CD4-positive, alpha-beta T cell treated with Interleukin-4 for 1 hour (primary cell): ENCODE measurements at places on chromosomes 4 and X.

- no peak for DNase-seq
Observed at GRCh38 chr4:142579443-142579842, 266.7 kb downstream of the INPP4B start.

DNA sequence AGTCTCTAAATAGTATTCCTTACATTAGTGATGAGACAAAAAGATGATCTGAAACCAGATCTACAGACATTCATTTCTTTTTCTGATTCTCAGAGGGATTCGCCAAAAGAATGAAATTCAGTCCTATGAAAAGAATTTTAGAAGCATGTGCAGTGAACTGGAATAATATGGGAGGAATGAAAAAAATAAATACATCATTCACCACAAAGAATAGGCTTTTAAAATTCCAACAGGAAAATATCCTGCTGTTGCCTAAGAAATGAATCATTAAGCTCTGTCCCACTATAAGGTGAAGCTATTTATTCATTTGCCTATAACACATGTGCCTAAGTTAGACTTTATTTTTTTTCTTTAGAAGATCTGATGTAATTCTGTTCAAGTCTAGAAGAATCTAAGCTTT lies 165.9 kb downstream of the IL15 start:
- no peak for DNase-seq

GRCh38 chrX:2500091-2500802 lies 529 bp downstream of the DHRSX start:
- peak; percentile 28 for DNase-seq

DNA sequence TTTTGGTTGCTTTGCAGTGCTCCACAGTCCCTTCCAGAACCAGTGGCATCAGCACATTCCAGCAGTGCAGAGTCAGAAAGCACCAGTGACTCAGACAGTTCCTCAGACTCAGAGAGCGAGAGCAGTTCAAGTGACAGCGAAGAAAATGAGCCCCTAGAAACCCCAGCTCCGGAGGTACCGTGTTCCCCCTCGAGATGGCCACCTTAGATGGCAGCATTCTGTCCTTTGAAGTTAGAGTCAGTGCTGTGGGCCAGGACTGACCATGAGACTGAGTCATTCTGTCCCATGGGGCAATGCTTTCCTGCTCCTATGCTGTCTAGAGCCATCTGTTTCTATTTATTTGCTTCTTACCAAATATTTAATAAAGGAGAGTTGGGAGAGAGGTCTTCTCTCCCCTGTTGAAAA lies 112.3 kb downstream of the KLHL8 start:
- DNase-seq: no peak

DNA sequence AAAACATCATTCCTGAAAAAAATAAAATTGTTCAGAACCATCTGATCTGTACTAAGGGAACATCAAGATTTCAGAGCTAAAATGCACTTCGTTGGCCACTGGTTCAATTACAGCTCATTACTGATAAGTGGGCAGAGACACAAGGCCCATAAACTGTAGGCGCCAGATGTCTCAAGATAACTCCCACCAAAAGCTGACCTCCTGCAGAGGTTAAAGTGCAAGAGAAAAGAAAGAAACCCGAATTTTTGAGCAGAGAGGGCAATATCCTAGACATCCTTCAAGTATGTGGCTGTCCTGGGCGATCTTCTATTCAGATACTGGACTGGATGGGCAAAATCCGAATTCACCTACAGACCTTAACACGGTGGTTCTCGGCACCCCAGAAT lies 660 bp downstream of the GEMIN8 start:
- DNase-seq: no peak

DNA sequence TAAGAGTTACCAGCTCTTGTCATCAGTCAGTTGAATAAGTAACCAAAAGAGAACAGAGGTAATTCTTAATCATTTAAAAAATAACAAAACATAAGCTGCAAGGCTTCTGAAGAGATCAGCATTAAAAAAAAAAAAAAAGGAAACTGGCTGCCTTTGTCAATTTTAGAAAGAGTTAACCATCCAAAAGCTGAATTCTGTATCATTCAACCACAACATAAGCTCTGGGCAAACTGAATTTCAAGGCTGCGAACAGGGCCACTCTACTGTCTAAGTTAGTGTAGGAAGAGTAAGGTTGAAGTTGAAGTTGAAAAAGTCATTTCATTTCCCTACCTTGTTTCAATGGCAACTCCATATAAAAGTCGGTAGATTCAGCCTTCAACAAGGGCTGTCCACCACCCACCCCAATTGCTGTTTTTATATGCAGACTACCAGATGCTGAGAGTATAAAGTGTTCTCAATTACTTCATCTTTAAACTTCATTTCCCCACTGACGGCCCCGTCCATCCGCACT lies 1.1 kb upstream of the LIN54 start:
- no peak for DNase-seq

DNA sequence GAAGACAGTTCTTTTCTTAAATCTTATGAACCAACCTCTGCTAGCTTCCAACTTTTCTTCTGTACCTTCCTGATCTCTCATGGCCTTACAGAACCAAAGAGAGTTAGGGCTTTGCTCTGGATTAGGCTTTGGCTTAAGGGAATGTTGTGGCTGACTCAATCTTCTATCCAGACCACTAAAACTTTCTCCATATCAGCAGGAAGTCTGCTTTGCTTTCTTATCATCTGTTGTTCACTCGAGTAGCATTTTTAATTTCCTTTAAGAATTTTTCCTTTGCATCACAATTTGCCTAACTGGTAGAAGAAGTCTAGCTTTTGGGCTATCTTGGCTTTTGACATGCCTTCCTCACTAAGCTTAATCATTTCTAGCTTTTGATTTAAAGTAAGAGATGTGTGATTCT lies 167.0 kb downstream of the TBCK start:
- no peak for DNase-seq

GRCh38 chrX:22987452-22987851 lies 12.3 kb upstream of the DDX53 start:
- no peak for DNase-seq

DNA sequence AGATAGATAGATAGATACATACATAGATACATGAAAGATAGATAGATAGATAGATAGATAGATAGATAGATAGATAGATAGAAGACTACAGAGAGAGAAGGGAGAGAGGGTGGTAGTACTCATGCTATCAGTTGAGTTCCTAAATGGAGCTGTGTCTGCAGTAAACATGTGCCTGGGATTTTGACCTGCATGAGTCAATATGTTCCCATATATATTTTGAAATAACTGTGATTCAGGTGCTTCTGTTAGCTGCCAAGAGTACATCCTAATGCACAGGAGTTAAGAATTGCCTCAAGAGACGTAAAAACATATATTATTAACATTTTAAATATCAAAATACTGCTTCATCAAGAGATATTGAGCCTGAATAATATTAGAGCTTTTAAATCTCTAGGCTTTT lies 379.4 kb downstream of the GRXCR1 start:
- DNase-seq: no peak

DNA sequence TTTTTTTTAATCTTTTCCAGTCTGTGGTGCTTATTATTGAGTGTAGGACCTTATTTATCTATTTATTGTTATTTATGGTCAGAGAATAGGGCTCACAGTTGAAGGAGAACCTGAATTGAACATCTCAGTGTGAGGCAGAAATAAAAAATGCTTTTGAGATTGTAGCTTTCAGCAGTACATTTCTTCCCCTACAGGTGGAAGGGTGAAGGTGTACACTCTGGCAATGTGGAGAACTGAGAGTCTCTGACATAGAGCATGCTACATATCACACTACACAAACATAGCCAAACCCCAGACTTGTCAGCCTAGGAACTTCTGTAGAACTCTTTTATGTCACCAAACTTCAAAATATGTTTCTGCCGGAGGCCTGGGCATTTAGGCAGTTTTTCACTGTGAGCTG lies 140.2 kb downstream of the STIM2 start:
- peak; percentile 21 for DNase-seq

DNA sequence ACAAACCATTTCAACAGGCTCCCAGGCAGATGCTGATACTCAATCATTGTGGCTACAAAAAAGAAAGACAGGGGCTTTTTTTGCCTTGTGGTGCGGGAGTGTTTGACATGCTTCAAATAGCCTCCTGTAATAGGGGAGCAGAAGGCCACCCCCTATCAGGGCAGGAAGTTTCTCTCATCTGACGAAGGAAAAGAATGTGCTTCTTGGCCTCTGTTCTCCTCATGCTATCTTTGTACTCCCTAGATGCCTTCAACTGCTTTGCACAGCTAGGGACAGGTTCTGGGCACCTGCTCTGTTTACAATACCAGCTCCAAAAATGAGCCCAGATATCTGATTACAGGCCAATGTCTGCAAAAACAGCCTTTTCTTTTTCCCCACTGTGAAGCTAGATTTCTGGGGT lies 391.1 kb downstream of the STIM2 start:
- no peak for DNase-seq

GRCh38 chrX:65752294-65752693 lies 84.8 kb downstream of the MSN start:
- no peak for DNase-seq

- no peak for DNase-seq
Observed at GRCh38 chr4:14087459-14087858, 459.9 kb upstream of the BOD1L1 start.

GRCh38 chr4:102061133-102061532 lies 270.6 kb downstream of the BANK1 start:
- no peak for DNase-seq

GRCh38 chr4:97493815-97494518 lies 649.3 kb downstream of the STPG2 start:
- no peak for DNase-seq

- no peak for DNase-seq
Observed at GRCh38 chr4:17567271-17567670, 9.7 kb upstream of the LAP3 start.
